ENCODE measurements at places on chromosomes 2 and 18.

- DNase-seq, result no peak
Observed at GRCh38 chr18:13191779-13192178, 26.8 kb upstream of the LDLRAD4 start.

GRCh38 chr18:11078491-11078890 is 70.9 kb downstream of the PIEZO2 start:
- DNase-seq, result no peak

- no peak for DNase-seq
Observed at GRCh38 chr18:78768656-78769501, 210.7 kb upstream of the SALL3 start.

DNA sequence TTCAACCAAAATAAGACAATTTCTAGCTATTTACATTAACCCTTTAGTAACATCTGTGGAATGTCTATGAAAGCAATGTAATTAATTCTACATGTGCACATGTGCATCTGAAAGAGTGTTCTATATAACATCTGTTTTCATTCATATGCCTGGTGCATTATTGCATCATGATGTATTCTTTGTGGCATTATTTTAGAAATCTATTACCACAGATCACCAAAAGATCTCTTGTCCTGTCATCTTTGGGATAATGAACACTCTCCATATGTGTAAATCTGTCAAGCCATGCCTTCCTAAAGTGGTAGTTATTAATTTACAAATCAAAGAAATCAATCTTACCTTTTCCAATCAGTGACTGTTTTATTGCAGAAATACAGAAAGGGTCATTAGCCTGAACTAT is 86.9 kb downstream of the TRIB2 start:
- no peak for DNase-seq

DNA sequence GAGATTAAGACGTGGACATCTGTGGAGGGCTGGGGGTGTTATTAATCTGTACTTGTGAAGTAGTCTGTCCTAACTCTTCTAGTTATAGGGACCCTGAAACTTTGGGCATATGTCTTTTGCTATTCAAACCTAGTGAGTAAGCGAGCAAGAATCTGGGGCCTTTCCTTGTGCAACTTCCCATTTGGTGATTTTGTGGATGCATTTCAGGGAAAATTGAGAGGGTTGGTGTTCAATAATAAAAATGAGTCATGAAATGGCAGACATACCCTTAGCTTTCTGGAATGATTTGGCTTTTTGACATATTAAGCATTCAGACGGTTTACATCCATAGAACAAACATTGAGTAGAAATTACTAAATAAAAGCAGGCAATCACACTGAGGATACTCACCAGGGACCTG is 17.0 kb downstream of the COL4A4 start:
- no peak for DNase-seq

- no peak for DNase-seq
Observed at GRCh38 chr2:223760838-223761502, 76.4 kb downstream of the AP1S3 start.

DNA sequence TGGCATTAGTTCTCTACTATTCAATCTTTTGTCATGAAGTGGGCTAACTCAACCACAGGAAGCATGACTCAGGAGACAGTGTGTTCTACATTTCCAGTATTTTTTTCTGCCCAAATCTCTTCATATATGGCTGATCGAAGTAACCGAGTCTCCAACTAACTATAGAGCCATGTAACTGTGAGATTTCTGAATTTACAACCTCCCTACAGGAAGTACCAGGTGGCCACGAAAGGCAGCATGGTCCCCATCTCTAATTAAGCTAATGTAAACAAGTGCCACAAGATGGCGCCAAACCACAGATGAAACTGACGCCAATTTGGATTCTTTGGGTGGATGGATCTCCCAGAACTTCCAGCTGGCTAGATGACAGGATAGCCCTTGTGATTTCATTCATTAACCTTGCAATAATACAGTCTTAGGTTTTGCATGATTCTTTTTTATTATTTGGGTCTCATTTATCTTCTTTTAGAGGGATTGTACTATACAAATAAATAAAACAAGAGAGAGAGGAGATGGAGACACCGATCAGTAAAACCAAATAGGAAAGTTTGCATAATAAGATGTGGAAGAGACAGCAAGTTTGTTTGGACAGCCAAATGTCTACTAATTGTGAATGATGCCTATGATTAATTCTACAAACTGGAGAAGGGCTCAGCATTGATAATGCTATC is 18.3 kb upstream of the ARHGAP15 start:
- peak; percentile 29 for DNase-seq

DNA sequence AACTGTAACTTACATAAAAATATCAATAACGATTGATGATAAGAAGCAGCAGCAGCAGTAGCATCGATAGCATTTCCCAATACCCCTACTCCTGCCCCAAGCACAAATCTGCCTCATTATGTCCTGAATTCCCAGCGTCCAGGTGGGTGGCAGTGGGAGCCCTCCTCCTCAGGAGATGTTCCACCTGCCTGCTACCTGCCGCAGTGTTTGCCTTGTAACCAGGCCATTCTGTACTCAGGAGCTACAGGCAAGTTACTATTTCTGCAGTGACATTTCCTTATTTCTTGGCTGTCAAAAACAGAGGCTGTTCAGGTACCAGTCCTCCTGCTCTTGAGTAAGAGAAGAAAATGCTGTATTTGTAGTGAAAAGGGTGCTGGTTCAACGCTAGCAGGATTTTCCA is 236.4 kb downstream of the CNTNAP5 start:
- no peak for DNase-seq

GRCh38 chr2:233833345-233833744 is 21.0 kb downstream of the HJURP start:
- no peak for DNase-seq

DNA sequence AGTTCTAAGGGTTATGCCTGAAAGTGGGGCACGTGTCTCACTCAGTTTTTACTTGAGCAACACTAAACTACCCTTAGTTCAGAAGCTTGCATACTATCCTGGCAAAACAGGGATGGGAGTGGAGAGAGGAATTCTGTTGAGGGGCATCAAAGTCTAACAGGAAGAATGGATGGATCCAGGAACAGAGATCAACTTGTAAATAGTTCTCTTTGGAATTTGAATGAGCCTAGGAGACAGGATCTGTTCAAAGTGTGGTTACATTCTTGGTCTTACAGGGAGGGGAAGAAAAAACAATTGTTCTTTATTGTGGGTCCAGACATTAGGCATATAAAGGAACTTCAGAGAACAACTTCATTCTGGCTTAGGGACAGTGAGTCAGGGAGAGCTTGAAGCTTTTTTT is 560.2 kb downstream of the CNTNAP5 start:
- no peak for DNase-seq

DNA sequence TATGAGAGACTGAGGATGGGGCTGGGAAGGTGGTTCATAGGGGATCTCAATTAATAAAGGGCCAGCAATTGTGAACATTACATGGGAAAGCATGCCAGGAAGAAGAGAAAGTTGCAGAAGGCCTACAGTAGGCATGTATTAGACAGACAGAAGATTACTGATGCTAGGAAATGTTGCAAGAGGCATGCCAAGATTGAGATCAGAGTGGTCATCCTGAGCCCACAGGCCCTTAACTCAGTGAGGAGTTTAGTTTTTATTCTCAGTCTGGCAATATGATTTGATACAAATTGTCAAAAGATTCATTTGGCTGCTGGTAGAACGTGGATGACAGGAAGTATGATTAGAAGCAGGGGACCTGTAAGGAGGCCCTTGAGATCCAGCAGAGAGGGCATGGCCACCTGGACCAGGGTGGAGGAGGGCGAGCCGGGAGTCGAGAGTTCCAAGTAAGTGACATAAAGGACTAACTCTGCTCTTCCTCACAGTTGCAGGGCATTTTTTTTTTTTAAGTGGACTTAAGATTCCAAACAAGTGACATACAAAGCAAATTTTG is 54.9 kb downstream of the EPHA4 start:
- no peak for DNase-seq

DNA sequence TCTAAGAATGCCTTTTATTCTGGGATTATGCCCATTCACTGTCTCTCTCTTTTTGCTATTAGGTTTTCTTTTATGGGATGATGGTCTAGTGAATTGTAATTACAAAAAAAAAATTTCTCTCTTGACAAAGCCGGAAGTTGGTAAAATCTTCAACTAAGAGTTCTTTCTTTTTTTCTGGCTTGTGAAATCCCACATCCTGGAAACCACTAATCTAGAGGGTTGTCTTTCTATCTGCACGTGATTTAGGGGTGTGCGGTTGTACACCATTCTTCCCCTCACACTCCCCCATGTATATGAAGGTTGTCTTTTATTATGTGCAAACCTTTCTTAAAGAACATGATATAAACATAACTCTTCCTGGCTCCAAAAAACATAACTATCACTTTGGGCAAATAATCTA is 52.0 kb downstream of the GATA6 start:
- DNase-seq, result no peak

DNA sequence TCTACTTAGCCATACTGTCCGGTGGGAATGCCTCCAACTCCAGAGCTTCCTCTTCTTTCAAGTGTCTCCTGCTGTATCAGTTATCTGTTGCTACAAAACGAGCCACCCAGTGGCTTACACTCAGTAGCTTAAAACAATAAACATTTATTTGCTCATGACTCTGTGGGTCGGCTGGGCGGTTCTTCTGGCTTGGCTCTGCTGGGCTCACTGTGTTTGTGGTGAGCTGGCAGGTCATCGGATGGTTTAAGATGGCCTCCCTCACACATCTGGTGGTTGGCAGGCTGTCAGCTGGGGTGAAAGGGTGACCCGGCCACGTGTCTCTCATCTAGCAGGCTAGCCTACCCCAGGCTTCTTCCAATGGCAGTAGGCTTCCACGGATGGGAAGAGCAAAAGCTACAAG is 122.4 kb upstream of the SLC1A4 start:
- DNase-seq, result no peak

- DNase-seq, result no peak
Observed at GRCh38 chr2:68948710-68949109, 4.0 kb downstream of the GKN2 start.

DNA sequence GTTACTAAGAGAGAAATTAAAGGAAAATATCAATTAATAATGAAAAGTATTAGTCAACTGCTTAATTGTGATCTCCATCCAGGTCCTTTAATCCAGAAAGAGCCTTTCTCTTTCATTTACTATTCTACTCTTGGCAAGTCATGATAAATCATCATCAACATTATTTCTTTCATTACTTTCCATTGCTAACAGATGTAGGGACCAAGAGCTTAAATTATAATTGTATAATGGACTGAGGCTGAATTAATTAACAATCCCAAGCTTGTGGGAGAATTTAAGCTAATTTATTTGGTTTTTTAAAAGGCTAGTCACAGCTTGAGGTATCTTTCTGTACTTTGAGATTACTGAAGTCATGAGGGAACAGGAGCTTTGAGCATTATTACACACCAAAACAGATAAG is 223.9 kb downstream of the ERBB4 start:
- no peak for DNase-seq

DNA sequence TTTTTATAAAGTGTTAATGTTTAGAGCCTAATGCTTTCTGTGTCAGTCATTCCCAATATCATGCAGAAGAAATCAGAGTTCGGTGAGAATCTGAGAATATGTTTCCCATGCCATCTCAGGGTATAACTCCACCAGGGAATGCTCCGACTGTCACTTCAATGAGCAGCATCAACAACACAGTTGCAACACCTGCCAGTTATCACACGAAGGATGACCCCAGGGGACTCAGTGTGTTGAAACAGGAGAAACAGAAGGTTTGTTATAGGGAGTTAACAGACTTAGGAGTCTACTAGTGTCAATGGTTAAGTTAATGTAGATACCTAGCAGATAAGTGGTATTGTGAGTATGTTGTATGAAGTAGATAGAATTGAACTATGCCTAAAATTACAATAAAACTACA is 31.0 kb downstream of the VAPA start:
- no peak for DNase-seq

DNA sequence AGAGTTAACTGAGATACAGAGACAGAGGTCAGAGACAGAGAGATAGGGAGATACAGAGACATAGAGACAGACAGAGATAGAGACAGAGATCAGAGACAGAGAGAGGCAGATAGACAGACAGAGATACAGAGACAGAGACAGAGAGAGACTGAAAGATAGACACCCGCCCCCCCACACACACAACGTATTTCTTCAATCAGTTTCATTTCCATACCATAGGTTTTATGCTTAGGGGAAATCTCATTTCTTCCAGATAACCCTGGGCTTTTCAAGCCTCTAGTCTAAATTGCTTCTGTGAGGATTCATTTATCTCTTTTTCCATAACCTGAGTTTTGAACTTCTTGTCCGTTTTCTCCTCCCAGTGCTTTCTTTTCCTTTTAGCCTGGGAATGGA is 94.6 kb downstream of the CD8B2 start:
- no peak for DNase-seq

GRCh38 chr2:205139822-205140463 is 542.4 kb upstream of the NRP2 start:
- DNase-seq, result no peak

- DNase-seq, result no peak
Observed at GRCh38 chr2:151987484-151987883, 111.4 kb downstream of the CACNB4 start.

DNA sequence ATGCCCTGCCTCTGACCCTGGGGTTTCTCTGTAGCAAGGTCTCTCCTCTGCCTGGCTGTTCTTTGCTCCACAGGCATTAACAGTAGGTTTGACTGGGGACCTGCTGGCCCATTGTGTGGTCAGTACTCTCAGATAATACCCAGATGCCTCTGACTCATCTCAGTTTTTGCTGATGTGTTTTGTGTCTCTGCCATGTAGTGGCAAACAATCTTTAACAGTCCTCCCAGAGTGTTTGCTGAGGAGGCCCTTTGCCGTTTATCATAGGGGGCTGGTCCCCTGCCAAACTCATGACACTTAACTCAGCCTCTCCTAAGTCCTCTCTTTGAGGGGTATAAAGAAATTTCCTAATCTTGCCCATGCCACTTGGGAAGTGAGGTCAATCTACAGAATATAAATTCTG is 793.7 kb upstream of the FANCL start:
- DNase-seq, result no peak

DNA sequence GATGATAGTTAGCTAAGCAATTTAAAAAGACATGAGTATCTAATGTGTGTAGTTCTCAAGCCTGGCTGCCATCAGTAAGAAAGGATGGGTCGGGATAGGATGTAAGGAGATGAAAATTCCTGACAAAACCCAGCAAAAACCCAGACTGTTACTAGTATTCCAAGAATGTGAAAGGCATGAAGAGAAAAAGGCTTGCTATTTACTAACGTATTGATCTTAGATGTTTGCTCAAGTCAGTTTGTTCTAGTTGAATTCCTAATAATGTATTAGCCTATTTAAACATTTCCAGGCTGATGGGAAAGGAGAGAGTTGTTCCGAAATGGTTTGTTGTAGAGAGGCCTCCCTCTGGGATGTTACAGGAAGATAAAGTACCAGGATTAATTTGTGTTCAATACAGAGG is 88.2 kb downstream of the ZNF532 start:
- DNase-seq, result no peak

GRCh38 chr2:20879221-20879620 is 56.3 kb upstream of the LDAH start:
- no peak for DNase-seq

- no peak for DNase-seq
Observed at GRCh38 chr18:27073404-27073830, 111.7 kb downstream of the CHST9 start.

DNA sequence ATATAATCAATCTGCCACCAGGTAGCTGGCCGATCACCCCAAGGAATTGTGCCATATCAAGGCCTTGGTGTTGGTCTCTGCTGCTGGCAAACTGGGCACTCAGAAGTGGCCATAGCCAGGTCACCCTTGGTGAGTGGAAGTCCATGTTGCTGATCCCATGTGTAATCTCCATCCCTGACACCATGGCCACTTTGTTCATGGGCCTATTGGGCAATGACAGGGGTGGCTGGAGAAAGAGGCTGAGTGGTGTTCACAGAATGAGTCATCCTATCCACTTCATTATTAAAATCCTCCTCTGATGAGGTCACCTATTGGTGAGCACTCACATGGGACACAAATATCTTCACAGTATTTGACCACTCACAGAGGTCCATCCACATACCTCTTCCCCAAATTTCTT is 26.7 kb upstream of the CD226 start:
- no peak for DNase-seq

All from left renal pelvis (tissue), 4 donors.